Astrocyte of the spinal cord (primary cell): ENCODE measurements at places on chromosomes 1 and 21.

GRCh38 chr1:177960939-177961622 lies 8.8 kb downstream of the SEC16B start:
- no peak for DNase-seq

GRCh38 chr1:160567858-160568682 lies 11.2 kb downstream of the CD84 start:
- no peak for DNase-seq

GRCh38 chr21:46361176-46361575 lies 37.2 kb downstream of the PCNT start:
- no peak for DNase-seq

GRCh38 chr1:10082785-10083479 lies 50.2 kb downstream of the UBE4B start:
- no peak for DNase-seq

DNA sequence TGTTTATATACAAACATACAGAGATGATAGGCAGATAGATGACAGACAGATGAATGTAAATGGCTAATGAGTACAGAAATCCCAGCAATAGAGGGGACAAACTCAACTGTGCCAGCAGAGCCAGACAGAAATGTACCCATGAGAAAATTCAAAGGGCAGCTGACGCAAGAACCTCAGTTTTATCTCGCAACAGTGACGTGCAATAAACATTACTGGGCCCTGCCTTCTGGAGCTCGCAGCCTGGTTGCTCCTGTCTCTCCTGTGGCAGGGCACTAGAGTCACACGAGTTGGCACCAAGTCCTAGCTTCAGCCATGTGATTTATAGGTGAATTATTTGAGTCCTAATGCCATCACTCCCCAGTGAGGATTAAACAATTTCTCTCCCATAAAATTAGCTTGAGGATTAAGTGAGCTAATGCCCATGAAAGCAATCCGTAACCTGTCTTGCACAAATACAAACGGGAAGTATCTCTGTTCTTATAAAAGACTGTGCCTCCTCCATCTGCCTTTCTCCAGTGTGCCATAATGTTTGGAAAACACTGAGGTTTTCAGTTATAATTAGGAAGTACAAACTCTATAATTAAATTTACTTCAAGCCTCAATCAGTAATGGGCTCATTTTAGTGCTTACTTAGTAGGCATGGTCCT lies 50.7 kb downstream of the VAV3 start:
- DNase-seq: no peak

DNA sequence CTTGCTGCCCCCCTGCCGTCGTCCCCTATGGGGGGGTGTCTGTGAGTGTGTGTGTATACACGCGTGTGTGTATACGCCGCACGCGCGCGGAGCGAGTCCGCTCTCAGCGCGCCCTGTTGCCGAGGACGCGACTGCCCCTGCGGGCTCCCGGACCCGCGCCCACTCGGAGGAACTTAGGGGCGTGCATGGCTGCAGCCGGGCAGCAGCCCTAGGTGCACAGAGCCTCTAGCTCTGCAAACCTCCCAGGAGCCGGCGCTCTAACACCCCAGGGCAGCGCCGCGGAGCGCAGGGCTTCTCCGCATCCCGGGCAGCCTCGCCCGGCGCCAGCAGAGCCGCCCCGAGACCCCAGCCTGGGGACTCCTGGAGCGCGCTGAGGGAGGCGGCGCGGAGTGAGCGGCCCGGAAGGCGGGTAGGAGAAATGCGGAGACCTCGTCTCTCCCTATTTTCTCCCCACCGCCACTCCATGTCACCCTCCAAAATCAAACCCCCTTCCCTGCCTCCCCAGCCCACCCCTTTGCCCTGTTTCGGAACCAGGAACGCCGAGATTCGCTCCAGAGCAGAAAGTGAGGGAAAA lies 574 bp downstream of the ITPKB start:
- DNase-seq: peak; percentile 33

DNA sequence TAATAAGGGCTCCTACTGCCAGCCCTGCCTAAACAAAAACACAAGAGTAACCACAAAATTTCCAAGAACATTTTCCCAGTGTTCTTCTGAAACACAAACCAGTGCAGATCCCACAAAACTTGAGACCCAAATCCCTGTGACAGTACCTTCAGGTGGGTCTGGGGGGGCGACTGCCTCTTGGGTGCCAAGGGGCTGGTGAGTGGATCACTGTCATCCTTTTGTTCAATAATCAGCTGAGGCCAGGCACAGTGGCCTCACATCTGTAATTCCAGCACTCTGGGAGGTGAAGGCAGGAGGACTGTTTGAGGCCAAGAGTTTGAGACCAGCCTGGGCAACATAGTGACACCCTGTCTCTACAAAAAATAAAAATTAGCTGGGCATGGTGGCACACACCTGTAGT lies 87.6 kb downstream of the GLIS1 start:
- no peak for DNase-seq

GRCh38 chr1:241596633-241597032 lies 43.5 kb downstream of the CHML start:
- no peak for DNase-seq

GRCh38 chr21:45709173-45709572 lies 65.6 kb downstream of the PCBP3 start:
- no peak for DNase-seq

DNA sequence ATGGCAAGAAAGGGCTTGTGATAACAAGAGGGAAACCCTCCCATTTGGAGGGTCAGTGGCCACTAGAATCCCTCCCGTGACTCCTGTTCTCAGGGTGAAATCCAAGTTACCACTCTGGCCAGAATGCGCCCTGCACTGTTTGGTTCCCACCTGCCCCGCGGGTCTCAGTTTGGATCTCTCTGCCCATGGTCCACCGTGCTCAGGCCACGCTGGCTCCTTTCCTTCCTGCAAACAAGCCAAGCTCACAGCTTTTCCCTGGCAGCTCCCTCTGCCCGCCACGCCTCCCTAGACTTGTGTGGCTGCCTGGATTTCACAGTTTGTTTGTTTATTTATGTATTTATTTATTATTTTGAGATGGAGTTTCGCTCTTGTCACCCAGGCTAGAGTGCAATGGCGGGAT lies 179.5 kb upstream of the VAMP3 start:
- DNase-seq: no peak

DNA sequence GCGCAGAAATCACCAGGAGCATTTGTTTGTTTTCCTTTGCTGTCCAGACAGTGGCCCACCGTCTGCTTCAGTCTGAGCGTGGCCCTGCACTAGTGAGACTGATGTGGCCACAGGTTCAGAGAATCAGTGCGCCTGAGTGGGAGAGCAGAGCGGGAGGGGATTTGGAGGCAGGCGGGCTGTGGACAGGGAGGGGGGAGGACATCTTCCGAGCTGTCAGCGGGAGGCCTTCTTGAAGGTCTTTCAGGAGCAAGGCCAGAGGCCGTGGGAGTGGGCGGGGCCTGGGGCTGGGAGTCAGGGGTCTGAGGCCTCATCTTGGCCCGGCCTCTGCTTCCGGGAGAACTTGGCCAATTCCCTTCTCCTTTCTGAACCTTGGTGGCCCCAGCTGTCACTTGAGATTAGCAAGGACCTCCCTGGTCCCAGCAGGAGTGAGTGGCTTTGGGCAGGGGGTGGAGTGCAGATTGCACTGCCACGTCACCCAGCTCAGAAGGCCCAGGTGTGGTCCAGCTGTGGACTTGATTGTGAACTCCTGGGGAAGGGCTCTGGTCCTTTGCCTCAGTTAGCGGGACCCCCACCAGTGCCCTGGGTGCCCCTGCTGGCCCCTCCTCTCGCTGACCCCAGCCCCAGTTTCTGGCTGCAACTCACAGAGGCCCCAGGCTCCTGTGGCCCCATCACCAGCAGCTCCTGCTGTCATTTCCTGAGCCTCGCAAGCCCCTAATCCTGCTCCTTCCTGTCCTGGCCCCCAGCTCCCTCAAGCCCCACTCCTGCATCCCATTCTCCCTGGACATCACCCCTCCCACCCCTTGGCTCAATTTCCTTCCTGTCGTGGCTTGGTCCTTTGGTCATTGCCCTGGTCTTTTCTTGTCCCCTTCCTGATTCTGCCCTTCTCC lies 8.4 kb downstream of the TNFRSF1B start:
- no peak for DNase-seq
